ENCODE measurements at places on chromosomes 11 and 22.

- DNase-seq = no peak
These were observed 29.5 kb upstream of the HIPK3 start for GRCh38 chr11:33227578-33228261.

GRCh38 chr11:416757-417621 is 2.2 kb upstream of the SIGIRR start:
- no peak for DNase-seq

GRCh38 chr11:10993186-10993585 is 135.3 kb upstream of the ZBED5 start:
- DNase-seq = no peak

GRCh38 chr11:119532551-119532950 is 109.6 kb upstream of the THY1 start:
- no peak for DNase-seq

Data from K562 (cell line).